Anterior cingulate cortex (tissue), 58 donors: ENCODE measurements at places on chromosomes 11 and 22.

DNA sequence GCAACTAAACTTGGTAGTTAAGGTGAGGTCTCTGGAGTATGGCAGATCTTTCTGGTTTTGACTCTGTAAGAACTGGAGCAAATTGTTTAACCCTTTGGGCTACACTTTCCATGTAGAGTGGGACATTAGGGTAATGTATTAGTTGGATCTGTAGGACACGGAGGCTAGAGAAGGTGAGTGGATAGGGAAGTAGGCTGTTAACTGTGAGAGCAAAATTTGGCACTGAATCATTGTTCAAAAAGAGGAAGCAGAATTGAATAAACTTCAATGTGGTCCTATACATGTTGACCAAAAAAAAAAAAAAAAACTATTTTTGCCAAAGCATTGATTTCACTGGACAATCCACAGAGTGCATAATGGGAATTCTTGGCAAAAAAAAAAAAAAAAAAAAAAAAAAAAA lies 370.2 kb upstream of the CHORDC1 start:
- no peak for DNase-seq

DNA sequence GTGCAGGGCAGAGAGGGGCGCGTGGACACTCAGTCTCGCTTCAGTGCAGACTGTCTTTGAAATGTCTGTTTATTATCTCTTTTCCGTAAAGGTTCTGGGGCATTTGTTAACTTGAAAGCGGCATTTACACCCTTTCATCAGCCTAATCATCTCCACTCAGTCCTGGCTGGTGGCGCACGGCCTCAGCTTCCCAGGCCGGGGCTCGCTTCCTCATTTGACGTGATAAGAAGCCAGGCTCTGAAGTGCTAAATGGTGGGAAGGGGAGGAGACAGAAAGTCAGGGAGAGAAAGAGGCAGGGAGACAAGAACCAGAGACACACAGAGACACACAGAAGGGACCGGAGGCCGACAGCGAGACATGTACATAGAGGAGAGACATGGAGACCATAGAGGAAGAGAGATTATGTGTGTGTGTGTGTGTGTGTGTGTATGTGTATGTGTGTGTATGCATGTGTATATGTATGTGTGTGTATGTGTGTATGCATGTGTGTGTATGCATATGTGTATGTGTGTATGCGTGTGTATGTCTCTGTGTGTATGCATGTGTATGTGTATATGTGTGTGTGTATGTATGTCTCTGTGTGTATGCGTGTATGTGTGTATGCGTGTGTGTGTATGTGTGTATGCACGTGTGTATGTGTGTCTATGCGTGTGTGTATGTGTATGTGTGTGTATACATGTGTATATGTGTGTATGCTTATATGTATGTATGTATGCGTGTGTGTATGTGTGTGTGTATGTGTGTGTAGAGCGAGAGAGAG lies 101.5 kb downstream of the ST3GAL4 start:
- no peak for DNase-seq

DNA sequence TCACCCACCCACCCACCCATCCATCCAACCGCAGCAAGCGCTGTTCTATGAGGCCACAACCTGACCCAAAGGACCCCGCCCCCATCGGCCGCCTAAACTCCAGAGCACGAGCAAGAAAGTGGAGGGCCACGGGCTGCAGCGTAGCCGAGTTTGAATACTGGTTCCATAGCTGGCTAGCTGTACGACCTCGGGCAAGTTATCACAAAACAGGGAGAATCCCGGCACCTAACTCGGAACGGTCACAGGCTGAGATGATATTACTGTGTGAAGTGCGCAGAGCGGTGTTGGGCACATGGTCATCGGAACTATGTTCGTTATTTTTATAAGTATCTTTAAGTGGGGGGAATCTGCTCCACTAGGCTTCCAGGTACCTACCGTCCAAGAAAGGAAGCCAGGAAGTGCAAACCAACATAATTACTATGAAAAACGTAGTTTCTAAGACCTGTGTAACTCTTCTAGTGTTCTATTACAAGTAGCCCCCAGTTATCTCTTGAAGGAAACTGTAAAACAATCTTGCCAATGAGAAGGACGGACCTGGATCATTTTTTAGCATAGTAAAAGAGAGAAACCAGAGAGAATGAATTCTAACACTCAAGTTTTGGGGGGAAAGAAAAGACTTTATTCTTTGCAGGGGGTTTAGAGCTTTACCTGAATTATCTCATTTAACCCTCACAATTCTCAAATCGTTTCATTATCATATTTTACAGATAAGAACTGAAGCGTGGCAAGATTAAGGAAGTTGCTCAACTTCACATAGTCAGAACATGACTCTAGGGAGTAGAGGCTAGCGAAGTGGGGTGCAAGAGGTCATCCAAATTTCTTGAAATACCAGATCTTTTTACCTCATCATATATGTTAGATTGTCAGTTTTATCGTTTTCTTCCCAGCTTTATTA lies 663 bp upstream of the BUD13 start:
- no peak for DNase-seq

DNA sequence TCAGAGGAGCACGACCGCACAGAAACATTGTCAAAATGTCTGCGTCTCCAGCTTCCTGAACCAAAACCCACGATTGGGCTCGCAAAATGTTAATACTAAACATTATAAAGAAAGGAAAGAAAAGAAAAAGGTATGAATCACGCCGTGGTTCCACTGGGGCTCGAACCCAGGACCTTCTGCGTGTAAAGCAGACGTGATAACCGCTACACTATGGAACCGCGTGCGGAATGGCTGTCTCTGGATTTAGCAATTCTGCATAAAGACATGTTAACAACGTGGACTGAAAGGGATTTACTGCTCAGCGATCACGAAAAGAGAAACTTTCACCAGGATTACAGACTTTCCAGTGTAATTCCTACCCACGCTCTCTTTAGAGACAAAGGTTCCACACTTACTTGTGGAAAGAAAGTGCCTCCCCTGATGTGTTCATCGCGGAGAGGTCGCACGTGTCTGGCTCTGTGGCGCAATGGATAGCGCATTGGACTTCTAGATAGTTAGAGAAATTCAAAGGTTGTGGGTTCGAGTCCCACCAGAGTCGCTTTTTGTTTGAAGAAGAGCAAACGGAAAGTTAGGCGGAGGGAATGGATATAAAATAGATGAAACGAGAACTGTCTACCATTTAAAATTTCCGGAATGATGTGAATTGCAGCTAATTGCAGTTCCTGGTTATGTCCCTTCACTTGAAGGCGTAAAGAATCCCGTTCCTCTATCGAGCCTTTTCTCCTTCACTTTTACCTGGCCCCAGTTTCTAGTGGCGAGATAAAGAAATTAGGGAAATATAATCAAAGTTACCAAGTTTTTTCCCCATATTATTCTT lies 39.7 kb downstream of the OR4D9 start:
- DNase-seq: peak; percentile 31

DNA sequence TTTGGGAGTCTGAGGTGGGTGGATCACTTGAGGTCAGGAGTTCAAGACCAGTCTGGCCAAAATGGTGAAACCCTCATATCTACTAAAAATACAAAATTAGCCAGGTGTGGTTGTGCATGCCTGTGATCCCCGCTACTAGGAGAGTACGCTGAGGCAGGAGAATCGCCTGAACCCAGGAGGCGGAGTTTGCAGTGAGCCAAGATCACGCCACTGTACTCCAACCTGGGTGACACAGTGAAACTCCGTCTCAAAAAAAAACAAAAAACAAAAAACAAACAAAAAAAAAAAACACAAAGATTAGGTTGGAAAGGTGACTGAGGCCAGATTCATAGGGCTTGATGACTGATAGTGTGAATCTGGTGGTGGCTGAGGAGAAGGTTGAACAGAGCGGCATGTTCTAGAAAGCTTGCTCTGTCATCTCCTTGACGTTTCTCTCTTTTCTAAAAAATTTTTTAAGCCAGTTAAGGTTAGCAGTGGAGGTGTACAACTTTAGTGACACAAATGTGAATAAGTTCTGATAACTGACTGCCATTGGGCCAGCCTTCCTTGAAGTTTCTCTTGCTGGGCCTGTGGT lies 40.9 kb downstream of the TXN2 start:
- DNase-seq: no peak
